Panc1 (cell line): ENCODE measurements at places on chromosomes 13 and 19. TPM values are rescaled to one million over a fixed set of nuclear protein-coding genes. Genes with fewer than 3 reads are reported as not detected.

SERP2 gene
- total RNA-seq: 0.18 TPM

DNA sequence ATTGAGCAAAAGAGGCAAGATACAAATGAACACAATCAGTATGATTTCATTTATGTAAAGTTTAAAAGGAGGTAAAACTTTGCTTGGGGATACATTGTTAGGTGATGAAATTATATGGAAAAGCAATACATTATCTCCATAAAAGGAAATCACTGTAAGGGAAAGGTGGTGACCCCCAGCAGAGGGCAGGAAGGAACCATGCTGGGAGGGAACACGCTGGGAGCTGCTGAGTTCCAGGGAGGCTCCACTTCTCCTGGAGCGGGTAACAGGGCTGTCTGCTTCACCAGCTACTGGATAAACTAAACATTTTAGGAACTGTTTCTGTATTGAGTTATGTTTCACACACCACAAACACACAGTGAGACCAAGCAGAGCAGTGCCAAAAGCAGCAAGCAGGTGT is 91.2 kb downstream of the KATNAL1 start:
- no peaks in the 10 kb centered on the region for H3K27me3 ChIP-seq
- DNase-seq: no peak
- H3K36me3 ChIP-seq: no peaks in the 10 kb centered on the region
- no peak overlapping the region for H3K4me3 ChIP-seq
- no peak overlapping the region for H3K27ac ChIP-seq
- no peaks in the 10 kb centered on the region for H3K4me1 ChIP-seq

GRCh38 chr13:110394371-110394841 is 87.3 kb downstream of the COL4A2 start:
- H3K27ac ChIP-seq: no peak overlapping the region
- no peaks in the 10 kb centered on the region for H3K27me3 ChIP-seq
- no peak overlapping the region for H3K4me3 ChIP-seq
- no peaks in the 10 kb centered on the region for H3K36me3 ChIP-seq
- DNase-seq: no peak

SLC8A2 gene
- total RNA-seq: 0.10 TPM

DNA sequence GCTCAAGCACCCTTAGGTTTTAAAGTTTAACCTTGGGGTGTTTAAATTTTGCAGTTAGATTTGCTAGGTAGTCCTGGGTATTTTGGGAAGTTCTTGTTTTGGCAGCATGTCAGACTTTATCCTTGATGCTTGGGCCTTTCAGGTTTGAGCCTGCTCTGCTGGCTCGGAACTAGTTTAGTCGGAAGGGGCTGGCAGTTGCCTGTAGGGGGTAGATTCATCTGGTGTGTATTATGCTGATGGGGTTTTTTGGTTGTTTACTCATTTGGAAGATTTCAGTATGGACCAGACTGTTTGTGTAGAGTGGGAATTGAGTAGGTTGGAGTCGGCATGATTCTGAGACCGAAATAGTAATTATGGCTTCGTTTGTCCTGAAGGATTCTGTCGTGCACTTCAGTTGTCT is 15.1 kb downstream of the ILF3 start:
- no peak overlapping the region for H3K4me3 ChIP-seq
- DNase-seq: no peak
- H3K27me3 ChIP-seq: no peaks in the 10 kb centered on the region
- H3K27ac ChIP-seq: no peak overlapping the region
- H3K36me3 ChIP-seq: peaks cover 8% of the 10 kb centered on the region; the same call in 1 of the 2 replicates

- no peak overlapping the region for H3K27ac ChIP-seq
- no peak overlapping the region for H3K4me3 ChIP-seq
- H3K36me3 ChIP-seq: no peaks in the 10 kb centered on the region
- no peaks in the 10 kb centered on the region for H3K4me1 ChIP-seq
Measured at GRCh38 chr19:17347361-17347760, 10.0 kb downstream of the GTPBP3 start.

DNA sequence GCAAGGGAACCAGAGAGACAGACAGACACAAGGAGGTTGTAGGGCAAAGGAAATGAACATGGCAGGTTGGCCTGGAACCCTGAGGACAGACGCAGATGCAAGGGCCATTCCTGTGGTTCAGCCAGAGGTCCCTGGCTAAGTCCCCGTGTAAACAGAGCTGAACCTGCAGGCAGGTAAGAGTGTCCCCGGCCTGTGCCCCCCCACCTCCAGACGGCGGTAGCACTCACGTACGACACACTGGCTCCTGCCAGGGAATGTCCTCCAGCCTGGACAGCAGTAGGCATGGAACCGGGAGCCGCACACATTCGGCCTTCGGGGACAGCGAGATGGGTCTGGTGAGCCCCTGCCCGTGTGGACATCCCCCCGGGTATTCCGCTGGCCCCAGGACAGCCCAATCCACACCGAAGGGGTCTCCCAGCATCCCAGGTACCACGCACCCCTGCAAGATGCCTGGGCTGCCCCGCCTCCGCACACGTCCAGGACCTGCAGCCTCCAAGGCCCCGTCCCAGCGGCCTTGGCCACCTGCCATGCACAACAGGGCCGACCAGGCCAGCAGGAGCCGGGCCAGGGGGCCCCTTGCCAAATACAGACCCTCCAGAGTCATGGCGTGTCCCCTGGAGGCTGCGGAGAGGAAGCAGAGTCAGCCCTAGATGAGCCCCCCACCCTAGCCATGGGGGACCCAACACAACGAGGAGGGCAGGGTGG is 2.4 kb downstream of the FBN3 start:
- H3K27me3 ChIP-seq: no peaks in the 10 kb centered on the region
- no peak for DNase-seq
- no peak overlapping the region for H3K27ac ChIP-seq
- no peaks in the 10 kb centered on the region for H3K36me3 ChIP-seq
- no peaks in the 10 kb centered on the region for H3K4me1 ChIP-seq

LYPD3 gene
- 0.46 TPM for total RNA-seq

- no peak overlapping the region for H3K4me3 ChIP-seq
- no peak overlapping the region for H3K27ac ChIP-seq
- no peaks in the 10 kb centered on the region for H3K27me3 ChIP-seq
- H3K36me3 ChIP-seq: no peaks in the 10 kb centered on the region
- 0 out of 2 replicates have a peak, but pooled peaks cover 3% of the 10 kb centered on the region for H3K4me1 ChIP-seq
- DNase-seq: no peak
Measured at GRCh38 chr13:46668302-46668720, 115.3 kb downstream of the LRCH1 start.

PLK5 gene
- not detected for total RNA-seq

KLK15 gene
- not detected for total RNA-seq

TMEM161A gene
- total RNA-seq: 26.7 TPM

DNA sequence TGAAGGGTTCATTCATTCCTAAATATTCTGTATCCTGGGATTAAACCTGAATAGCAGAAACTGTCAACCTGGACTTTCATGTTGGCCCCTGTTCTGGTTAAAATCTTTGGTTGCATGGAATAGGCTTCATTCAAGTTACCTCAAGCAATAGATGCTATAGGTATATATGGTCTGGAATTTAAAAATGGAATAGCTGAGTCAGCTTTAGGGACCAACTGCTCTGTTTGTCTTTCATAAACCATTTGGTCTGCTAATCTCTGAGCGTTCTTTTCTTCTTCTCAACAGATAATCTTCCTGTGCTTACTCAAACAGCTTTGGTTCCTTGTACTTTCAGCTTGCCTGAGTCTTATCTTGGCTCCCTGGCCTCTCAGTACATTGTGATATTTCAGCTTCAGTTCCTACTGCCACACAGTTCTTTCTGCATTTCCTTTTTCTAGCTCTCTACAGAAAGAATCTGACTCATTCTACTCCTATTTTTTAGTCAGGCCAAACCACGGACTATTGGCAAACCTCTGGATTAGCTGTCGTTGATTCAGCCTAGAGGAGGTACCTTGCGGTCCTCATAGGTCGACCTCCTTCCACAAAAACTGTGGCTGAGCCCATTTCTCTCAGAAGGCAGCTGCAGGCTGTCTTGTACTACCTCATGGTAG is 35.9 kb upstream of the MAB21L1 start:
- DNase-seq: no peak
- no peak overlapping the region for H3K27ac ChIP-seq
- H3K36me3 ChIP-seq: no peaks in the 10 kb centered on the region
- no peaks in the 10 kb centered on the region for H3K27me3 ChIP-seq

OLFM2 gene
- 9.7 TPM for total RNA-seq

KLF1 gene
- total RNA-seq: 0.10 TPM

IL4I1 gene
- 1.5 TPM for total RNA-seq

- no peaks in the 10 kb centered on the region for H3K36me3 ChIP-seq
- no peak for DNase-seq
- no peak overlapping the region for H3K27ac ChIP-seq
- no peaks in the 10 kb centered on the region for H3K4me1 ChIP-seq
Measured at GRCh38 chr13:46315491-46316075, 71.5 kb downstream of the RUBCNL start.

GRCh38 chr13:97441368-97441767 is 7.4 kb downstream of the RAP2A start:
- H3K4me1 ChIP-seq: peaks cover 5% of the 10 kb centered on the region; the same call in 1 of the 2 replicates
- H3K4me3 ChIP-seq: no peak overlapping the region

ZNF418 gene
- total RNA-seq: 5.1 TPM

DNA sequence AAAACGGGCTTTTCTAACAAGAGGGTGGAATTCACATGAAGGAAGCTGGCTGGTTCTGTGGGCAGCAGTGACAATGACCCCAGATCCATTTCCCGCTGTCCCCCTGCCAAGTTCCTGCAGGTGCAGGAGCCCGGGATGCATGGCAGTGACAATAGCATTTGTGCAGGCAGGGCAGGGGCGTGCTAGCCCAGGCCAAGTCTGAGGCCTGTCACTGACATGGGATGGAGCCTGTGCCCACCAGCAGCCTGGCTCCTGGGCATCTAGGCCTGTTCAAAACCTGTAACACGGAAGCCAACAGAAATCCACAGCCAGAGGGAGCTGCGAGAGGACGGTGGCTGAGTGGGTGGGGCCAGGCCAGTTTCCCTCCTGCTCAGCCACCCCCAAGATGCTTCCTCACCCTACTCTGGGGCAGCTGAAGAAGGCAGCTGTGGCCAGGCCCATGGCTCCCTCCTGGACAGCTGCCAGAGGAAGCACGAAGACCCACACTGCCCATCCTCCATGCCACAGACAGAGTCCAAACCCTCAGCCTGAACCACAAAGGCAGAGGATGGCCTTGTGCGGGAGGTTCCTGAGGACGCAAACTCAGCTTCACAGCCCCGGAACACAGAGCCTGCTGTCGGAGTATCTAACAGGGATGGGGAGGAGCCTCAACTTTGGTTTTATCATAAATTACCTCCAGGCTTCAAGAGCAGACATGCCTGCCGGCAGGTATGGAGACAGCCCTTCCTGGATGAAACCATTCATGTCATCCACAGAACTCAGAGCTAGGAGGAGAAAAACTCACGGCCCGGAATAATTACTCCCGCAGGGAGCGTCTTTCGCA is 74.0 kb downstream of the CEBPG start:
- H3K4me3 ChIP-seq: no peak overlapping the region
- no peaks in the 10 kb centered on the region for H3K36me3 ChIP-seq
- no peaks in the 10 kb centered on the region for H3K27me3 ChIP-seq
- no peak for DNase-seq
